ENCODE measurements at places on chromosomes 4 and X.

DNA sequence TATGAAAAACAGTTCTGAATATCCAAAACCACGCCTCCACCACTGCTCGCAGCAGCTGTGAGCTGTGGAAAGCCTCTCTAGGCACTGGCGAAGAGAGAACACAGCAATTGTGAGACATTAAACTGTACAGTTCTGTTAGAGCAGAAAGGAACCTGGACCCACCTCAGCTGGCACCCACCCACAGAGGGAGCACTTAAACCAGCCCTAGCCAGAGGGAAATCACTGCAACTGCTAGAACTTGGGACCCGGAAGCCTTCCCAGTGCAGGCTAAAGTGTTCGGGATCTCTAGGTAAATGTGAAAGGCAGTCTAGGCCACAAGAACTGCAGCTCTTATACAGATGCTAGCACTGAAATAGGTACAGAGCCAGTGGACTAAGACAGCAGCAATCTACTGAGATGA is 308.8 kb downstream of the PRR32 start:
- DNase-seq, result no peak

GRCh38 chr4:95857761-95858160 is 17.9 kb downstream of the PDHA2 start:
- no peak for DNase-seq

DNA sequence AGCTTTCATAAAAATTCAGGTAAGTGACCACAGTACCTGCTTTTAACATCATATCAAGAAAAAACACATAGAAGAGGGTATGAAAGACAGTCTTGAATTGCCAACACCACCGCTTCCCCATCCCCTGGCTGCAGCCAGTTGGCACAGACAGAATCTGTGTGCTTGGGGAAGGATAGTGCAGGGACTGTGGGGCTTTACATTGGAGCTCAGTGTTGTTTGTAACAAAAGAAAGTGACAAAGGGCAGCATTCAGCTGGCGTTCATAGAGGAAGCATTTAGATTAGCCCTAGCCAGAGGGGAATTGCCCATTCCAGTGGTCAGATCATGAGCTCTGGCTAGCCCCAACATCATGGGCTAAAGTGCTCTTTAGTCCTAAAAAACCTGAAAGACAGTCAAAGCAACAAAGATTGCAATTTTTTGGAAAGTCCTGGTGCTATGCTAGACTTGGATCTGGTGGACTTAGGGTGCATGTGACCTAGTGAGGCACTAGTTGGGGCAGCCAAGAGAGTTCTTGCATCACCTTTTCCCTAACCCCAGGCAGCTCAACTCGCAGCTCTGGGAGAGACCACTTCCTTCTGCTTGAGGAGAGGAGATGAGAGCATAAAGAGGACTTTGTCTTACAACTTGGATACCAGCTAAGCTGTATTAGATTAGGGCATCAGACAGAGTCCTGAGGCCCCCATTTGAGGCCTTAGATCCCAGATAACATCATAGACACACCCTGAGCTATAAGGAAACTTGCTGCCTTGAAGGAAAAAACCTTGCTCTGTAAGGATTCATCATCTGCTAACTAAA is 1602.4 kb upstream of the ADGRL3 start:
- no peak for DNase-seq

DNA sequence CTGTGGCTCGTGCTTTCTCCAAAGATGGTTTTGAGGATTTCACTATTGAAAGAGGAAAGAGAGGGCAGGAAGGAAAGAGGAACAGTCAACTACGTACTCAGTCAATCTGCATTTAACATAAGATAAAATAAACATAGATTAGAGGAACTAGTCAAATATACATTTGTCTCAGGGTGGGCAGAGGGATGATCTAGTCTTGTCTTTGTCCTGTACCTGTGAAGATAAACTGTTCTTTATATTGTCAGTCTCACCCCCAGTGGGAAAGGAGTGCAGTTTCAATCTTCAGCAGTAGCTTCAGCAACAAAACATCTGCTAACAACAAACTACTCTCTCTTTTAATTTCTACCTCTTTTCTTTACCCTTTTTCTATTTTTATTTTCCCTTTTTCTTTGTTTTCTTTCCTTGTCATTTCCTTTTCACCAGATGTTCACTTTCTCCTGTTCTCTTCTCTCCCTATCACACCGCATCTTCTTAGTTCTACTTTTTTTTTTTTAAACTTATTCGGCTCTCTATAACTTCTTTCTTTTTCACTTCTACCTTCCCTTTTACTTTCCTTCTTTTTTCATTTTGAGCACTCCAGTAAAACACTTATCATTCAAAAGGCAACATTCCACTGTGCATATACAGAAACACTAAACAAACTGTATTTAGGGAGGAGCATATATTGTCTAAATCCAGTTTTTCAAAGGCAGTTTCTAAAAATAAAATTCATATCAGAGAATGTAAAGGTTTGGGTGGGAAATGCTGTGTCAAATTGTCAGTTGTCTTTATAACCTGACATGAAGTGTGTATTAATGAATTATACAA is 51.4 kb upstream of the GUCY1A1 start:
- DNase-seq, result no peak

GRCh38 chrX:101478366-101478765 is 6.9 kb upstream of the ARMCX4 start:
- no peak for DNase-seq

GRCh38 chrX:120286733-120287512 is 24.3 kb downstream of the TMEM255A start:
- no peak for DNase-seq
